Activated CD8-positive, alpha-beta memory T cell treated with anti-CD3 and anti-CD28 coated beads for 4 hours (primary cell): ENCODE measurements at places on chromosomes 13 and 19.

GRCh38 chr13:102904408-102904862 is 58.6 kb downstream of the ERCC5 start:
- DNase-seq, result no peak

DNA sequence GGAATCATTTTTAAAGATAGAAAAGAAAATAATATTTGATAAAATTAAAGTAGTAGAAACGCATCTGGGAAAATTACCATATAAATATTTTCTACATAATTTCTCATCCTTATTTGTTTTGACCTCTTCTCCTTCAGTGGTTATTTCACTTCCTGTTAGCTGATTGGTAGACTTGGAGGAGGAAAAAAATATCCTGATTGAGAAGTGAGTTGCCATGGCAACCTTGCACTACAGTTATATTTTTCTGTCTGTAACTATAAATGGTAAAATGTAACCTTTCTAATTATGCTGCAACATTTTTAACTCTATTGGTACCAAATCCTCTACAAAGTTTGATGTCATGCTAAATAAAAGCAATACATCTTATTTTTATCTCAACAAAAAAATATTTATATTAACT is 45.2 kb downstream of the SCEL start:
- no peak for DNase-seq

DNA sequence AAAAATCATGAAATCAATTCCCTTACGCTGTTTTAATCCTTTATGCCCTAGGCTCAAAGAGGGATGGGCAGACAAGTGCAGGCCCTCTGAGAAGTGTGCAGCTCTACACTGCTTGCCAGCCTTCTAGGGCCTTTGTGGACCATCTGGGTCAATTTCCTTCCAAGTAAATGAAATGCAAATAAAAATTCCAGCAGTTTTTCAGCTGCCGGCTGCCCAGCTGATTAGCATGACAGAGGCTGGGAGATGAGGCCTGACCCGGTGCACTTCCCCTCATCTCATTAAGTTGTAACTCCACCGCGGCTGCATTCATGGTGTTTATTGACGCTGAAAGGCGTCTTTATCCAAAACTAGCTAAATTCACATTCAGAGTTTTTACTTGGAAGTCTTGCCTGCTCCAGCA is 47.5 kb upstream of the GSX1 start:
- no peak for DNase-seq

- DNase-seq, result no peak
These were observed 41.3 kb upstream of the RCBTB2 start for GRCh38 chr13:48574041-48574796.

GRCh38 chr19:13053761-13054625 is 48.7 kb downstream of the LYL1 start:
- DNase-seq, result no peak

DNA sequence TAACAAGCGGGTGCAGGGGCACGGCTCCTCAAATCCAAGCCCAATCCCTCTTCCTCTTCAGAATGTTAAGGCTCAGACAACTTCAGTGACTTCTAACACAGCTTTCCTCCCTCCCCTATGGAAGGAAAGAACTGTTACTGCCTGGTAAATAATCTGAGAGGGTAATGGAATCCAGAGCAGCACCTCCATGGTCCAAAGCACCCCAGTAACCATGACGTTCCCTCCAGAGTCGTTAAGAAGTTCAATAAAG is 969 bp downstream of the AKT2 start:
- no peak for DNase-seq

DNA sequence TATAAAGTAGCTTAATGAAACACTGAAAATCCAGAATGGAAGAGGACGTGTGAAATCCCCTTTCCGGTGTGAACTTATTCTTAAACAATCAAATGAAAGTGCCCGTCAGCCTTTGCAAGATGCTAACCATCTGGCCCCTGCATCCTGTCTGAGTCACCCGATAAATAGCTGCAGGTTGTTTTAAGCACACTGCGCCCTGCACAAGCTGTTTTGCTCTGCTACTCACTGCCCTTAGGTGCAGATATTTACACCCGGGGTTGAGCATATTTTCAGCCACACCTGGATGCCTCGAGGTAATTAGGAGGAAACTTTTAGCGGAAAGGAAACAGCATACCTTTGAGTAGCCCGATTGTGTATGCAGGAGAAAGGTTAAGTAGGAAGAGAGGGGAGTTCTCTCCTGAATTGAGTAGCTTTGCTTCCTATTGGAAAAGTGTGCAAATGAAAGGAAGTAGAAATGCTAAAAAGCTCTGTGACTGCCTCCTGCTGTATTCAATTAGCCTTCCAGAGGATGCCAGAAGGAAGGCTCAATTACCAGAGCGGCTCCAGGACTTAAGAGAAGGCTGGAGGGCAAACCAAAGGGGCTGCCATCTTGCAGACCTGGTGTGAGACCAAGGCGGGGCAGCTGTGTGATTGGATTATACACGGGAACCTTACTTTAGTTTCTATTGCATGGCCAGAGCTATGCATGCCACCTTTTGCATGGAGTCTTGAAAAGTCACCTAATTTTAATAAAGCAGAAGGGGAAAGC is 42.5 kb downstream of the IRS2 start:
- DNase-seq, result no peak
